Activated effector memory CD4-positive, alpha-beta T cell treated with Interleukin-2 at 50 U/mL for 16 hours (primary cell): ENCODE measurements at places on chromosomes 2 and 18.

DNA sequence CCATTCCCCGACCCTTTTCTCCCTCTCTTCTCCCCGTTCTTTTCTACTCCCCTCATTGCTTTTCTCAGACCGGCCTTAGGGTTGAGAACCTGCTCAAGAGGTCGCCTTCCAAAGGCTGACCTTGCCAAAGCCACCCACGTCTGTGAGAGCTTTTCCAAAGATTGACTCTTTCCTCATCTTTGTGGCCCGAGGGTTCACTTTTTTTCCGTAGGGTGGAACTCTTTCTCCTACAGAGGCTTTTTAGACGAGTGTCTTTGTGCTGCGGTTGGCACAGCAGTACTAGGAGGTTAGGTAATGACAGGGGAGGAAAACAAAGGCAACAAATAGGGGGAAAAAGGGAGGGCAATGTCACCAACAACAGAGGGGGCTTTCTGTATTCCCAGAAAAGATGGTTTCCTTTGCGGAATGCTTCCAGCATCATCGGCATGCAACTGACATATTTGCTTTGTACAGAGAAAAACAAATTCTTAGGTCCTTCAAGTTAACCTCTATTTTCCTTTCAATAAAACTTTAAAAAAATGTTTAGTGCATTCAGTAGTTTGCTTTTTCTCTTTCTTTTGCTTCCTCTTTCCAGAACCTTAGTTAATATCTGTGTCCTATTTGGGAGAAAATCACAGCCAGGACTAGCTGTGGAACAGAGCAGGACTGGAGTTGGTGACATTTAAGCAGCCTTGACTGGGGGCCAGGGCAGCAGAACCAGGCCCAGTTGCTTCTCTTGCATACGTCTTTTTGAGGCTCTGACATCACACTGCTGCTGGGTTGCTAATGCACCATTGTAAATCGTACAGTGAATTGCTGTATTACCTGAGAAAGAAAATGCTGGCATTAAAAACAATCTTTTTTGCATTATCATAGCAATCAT lies 188.1 kb upstream of the FANCL start:
- no peak for DNase-seq

- no peak for DNase-seq
Observed at GRCh38 chr2:168639441-168639898, 163.0 kb upstream of the NOSTRIN start.

- DNase-seq, result no peak
Observed at GRCh38 chr2:146804288-146804687, 1040.5 kb upstream of the ACVR2A start.

DNA sequence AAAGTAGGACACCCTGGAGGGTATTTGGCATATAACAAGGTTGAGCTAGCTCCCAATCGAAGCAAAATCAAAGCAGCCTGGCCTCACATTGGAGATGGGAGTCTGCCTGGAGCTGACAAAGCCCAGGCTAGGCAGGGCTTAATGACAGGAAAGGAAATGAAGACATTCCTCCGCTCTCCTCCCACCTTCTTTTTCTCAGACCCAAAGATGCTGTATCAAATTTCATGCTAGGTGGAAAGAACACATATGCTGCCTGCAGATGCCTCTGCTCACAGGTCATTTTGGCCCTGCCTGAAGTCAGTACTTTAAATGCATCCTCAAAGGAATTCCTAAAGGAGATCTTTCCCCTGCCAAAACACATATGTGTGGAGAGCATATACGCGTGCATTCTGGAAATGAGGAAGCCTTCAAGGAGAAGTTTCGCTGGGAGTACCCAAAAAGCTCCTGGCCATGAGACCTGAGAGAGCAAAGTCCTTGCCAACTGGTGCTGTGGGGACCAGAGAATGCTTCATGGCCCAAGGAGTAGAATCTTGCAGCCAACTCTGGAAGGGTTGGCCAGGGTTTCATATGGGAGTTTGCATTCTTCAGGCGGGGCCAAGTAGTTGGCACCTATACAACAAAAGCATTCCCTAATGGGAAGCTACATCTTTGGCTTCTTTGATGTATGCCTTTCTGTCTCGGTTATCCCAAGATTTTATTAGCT lies 88.0 kb downstream of the AQP4 start:
- DNase-seq, result no peak

- no peak for DNase-seq
Observed at GRCh38 chr2:36820942-36821605, 124.6 kb downstream of the VIT start.

GRCh38 chr18:67140495-67140894 lies 376.0 kb downstream of the DSEL start:
- DNase-seq, result no peak

DNA sequence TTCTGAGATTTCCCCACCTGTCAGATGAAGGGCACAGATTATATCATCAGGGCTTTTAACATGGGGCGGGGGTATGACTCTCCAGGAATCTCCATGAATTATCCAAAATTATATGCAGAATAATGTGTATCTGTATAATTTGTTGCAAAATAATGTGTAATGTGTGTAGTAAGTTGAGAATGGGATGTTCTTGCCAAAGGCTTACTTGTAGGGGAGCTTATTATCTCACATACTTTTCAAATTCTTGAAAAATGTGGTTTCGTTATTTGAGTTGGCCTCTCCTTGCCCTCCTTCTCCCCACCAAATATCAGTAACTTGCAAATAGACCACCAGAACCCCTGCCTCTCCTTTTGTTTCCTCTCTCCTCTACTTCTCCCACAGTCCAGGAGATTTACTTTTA lies 35.6 kb downstream of the UBR3 start:
- no peak for DNase-seq

DNA sequence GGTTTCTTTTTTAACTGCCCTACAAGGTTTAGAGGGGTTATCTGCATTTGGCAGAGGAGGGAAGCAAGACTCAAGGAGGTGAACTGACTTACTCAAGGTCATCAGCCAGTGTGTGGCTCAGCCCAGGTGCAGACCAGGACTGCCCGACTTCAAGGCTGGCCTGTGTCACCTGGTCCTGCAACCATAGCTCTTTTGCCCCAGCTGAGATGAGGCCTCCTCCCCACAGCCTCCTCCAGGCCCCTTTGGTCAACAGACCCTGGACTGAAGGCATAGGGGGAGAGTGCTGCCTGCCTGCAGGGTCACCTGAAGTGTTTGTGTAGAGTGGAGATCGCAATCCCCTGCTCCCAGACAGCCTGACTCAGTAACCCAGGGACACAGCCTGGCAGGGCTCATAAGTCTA lies 168.5 kb upstream of the GLI2 start:
- no peak for DNase-seq

DNA sequence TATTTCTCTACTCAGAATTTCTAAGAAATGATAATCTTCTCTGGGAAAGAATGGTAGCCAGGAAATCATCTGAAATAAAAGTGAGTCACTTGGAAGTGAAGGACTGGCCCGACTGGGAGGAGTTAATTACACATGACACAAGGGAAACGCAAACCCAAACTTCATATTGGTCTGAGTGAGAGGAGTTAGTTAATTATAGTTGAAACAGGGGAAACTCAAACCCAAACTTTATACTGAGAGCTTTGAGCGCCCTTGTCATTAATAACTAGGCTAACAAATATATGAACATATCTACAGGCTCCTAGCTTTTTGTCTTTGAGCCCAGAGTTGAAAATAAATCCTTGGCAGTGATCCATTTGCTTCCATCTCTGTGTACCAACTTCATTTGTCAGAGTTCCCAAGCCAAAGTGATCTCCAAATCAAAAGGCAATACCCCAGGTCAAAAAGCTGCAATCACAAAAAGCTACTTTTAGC lies 187.8 kb upstream of the COL3A1 start:
- DNase-seq, result no peak

DNA sequence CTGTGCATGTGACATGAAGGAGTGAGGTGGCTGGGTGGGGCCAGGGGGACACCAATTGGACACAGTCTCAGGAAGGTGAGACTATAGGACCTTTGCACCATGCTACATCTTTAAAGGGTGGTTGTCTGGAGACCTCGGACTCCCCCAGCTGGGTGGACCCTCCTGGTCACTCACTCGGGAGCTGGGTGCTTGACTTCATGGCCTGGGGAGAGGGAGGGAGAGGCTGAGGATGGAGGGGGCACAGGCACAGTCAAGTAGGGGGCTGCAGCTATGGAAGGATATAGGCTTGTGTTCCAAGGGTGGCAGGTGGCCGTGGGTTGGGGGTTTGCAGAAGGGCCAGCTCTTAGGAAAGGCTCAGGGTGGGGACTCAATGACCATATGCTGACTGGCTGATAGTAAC lies 7.1 kb upstream of the CELF4 start:
- DNase-seq, result no peak

GRCh38 chr2:130720036-130720435 lies 8.8 kb upstream of the GPR148 start:
- DNase-seq, result no peak
